NCI-H345 (cell line): ENCODE measurements at places on chromosomes 13 and 19.
A peak's percentile ranks its signal among the peaks of the same experiment; 100 is the strongest.

- no peak for DNase-seq
Measured at GRCh38 chr13:96991072-96991471, 3.2 kb downstream of the OXGR1 start.

DNA sequence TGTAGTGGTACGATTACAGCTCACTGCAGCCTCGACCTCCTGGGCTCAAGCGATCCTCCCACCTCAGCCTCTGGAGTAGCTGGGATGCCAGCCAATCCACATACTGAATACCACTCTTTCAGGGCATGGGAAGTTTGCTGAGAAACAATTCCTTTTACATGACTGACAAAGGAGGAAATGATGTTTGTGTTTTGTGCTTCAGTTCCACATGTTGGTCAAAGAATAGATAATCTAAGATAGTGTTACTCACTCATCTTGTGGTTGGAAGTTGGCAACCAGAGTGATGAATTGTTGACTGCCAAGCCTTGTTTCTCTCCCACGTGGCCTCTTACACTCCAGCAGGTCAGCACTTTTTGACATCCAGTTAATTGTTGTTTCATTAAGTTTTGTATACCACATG is 7.6 kb downstream of the MBD3L2B start:
- DNase-seq = no peak

DNA sequence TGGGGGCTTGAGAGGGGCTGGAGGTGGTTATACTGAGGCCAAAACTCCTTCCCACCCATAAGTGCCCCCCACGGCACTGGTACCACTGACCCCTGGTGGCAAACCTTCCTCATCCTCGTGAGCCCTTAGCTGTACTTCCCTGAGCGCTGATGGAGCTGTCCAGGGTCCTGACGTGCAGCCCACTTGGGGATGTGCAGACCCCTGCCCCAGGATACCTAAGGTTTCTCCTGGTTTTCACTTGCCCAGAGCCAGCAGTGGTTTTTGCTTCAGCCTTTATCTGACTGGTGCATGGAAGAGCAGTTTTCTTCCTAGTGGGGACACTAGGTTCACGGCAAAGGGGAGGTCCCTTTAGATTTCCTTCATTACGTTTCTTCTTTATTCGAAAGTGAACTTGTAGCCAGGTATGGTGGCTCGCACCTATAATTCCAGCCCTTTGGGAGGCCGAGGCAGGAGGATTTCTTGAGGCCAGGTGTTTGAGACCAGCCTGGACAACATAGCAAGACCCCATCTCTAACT is 28.7 kb upstream of the KCTD15 start:
- no peak for DNase-seq

GRCh38 chr19:7670150-7670783 is 1.4 kb downstream of the RETN start:
- no peak for DNase-seq

DNA sequence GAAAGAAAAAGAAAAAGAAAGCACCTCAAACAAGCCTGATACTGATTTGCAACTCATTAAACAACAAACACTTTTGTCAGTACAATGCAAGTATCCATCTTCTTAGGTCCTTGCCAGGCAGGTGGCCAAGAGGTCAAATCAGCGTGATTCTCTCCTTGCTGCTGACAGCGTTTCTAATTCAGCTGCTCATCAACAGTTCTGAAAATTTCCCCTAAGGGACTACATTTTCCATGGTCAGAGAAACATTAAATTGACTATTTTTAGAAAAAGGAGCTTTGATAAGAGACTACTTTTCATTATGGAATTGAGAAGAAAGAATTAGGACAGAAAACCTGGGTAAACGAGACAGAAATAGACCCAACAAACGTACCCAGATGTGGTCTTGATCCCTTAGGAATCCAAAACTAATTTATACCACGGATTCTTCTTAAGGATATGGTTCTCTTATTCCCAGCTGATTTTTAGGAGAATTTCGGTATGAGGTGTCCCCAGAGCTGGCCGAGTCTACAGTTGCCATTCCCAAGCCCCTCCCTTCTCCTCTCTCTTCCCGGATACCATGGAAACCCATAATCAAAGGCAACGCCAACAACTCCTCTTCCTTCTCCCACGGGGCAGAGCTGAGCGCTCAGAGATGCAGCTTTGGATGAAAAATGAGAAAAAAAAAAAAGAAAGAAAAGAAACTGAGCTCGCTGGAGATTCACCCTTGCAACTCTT is 29.5 kb upstream of the CEBPG start:
- DNase-seq = no peak

DNA sequence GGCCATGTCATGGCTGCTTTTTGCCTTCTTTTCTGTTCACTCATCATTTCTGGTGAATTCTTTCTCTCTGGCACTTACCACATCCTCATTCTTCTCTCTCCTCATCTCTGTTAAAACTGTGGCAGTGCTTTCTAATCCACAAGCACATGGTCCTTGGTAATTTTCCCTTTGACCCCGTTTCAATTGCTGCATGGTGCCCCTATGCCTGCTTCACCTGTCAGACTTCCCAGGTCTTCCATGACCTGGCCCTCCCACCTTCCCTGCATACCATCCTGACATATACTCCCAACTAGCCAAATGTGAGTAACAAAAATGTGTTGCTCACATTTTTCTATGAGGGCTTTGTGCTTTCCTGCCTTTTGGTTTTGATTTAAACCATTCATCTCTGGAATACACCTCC is 286.5 kb downstream of the MTUS2 start:
- DNase-seq = no peak

- DNase-seq = no peak
Measured at GRCh38 chr13:46992383-46992952, 95.6 kb upstream of the HTR2A start.

GRCh38 chr19:16244091-16244490 is 46.4 kb downstream of the AP1M1 start:
- no peak for DNase-seq

DNA sequence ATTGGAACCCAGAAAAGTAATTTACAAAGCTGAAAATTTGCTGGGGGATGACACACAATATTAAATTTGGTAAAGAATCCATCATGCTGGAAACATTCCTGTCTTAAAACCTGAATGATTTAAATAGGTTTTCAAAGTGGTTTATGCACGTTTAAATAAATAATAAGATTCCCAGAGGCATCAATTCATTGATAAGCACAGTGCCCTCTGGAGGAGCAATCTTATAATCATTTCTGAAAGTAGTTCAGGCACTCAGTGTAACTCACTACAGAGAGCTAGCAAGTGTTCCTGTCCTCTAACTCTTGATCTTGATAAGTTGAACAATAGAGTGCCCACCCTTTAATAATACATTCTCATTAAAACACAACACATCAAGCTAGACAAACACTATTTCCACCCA is 43.5 kb upstream of the SHISA2 start:
- no peak for DNase-seq

DNA sequence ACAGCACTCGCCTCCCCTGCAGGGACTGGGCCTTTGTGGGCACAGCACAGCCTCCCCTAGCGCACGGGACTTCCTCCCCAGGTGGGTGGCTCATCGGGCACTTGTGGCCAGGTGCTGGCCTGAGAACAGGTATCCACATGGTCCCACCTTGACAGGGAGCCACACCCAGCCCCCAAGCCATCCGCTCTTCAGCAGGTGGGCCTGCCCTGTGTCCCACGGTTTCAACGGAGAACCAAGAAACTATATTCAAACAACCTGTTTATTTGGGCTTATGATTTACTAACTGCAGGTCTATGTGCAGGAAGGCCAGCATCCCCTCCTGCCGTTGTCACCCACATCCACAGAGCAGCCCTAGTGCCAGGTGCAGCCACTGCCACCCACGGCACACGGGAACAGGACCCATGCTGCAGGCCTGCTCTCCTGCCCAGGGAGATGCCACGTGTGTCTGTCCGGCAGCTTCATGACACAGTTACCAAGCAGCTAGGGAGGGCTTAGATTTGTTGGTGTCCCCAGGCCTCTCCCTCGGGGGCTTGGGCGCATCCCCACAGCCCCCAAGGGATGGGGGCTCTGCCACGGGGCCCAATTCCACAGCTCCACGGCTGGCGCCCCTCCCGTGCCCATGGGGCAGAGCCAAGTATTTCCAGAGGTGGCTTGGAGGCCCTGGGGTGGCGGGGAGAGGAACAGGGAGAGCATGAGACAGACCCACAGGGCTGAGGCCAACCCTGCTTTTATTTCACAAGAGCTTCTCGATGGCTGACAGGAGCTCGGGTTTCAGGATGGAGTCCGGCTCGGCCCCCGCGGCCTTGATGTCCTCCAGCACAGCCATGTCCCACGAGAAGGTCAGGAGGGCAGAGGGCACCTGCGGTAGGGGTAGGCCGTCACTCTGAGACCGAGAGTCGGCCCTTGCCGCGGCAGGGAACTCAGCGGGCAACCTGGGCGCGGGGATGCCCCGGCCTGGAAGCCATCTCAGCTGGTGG is 12.5 kb downstream of the UBXN6 start:
- no peak for DNase-seq

DNA sequence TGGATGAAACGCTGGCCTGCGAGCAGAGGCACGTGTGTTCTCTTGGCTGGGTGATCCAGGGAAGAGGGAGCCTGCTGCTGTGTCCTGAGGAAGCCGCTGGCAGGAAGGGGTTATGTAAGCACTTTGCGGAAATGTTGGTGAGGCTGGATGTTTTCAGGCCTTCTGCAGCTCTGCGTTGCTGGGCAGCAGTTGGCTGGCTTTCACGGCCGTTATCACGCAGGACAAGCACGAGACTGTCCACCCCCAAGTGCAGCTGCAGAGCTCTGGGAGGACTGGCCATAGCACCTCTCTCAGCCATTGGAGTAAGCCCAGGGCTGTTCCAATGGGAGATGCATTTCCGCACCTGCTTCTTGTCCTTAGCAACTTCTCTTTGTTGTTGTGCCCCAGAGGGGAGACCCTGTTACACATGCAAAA is 146.9 kb upstream of the SOX21 start:
- DNase-seq = no peak

- no peak for DNase-seq
Measured at GRCh38 chr13:109465148-109465547, 321.2 kb downstream of the IRS2 start.

DNA sequence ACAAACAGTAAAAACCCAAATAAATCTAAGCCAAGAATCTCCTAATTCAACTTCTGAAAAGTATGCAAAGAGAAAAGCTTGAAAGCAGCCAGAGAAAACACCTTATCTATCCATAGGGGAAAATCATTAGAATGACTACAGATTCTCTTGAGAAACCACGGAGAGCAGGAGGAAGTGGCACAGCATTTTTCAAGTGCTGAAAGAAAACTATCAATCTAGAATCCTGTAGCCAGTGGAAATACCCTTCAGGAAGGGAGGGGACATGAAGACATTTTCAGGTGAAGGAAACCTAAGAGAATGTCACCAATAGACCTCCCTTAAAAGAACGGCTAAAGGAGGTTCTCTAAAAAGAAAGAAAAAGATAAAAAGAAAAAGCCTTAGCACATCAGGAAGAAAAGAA is 66.2 kb upstream of the XPO4 start:
- no peak for DNase-seq

- peak; percentile 71 for DNase-seq
Measured at GRCh38 chr19:13026462-13027370, 31.4 kb downstream of the NFIX start.
